Upper lobe of left lung (tissue), 6 donors: ENCODE measurements at places on chromosomes 3 and 15.

GRCh38 chr3:141998669-141999290 is 122.3 kb downstream of the ATP1B3 start:
- no peak overlapping the region for H3K4me3 ChIP-seq
- no peaks in the 10 kb centered on the region for H3K36me3 ChIP-seq
- H3K4me1 ChIP-seq, result no peaks in the 10 kb centered on the region
- H3K27me3 ChIP-seq, result no peaks in the 10 kb centered on the region
- H3K27ac ChIP-seq, result no peak overlapping the region
- DNase-seq, result no peak

DNA sequence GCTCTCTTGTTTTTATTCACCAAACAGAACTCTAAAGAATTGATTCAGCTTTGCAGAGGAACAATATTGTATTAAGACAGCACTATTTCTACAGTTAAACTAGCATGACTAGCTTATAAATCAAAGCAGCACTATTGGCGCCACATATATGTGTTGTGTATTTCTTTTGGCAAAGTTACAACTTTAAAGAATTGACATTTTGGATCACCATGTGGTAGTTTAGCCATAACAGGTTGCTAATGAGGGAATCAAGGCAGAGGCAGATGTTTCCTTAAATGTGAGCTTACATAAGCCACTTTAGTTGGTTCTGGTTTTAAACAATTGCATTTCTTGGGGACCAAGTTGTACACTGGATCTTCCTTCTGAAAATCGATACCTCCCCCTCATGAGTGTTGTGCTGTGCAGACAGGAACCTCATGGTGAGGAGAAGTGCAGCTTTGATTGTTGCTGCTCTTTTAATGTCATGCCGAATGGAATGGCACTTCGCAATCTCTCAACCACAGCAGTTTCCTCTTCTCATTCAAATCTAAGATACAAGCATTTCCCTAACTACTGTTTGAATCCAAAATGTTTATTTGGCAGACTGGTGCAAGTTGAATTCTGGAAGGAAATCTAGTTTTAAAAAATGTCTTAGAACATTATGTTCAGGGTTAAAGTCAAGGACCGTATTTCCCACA is 151.2 kb downstream of the MYRIP start:
- H3K36me3 ChIP-seq, result no peaks in the 10 kb centered on the region
- no peak overlapping the region for H3K4me3 ChIP-seq
- peak overlapping the region; percentile 22 for H3K27ac ChIP-seq
- no peak for DNase-seq
- H3K4me1 ChIP-seq, result no peaks in the 10 kb centered on the region

DNA sequence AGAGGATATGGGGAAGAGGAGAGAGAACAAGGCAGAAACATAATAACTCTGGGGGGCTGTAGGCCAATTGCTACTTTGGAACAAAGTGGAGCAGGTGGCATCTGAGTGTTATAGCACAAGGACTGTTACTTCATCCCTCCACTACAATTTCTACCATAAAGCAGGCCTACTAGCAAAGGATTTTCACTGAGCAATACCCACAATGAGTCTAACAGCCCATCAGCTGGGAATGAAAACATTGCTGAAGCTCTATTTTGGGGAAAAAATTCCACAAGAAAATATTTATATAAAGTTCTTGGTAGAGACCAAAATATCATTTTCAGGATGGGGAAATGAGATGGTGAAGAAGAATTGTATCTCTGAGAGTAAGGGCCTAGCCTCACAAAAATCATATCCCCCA is 3.6 kb upstream of the SHC4 start:
- no peaks in the 10 kb centered on the region for H3K27me3 ChIP-seq
- H3K4me3 ChIP-seq, result no peak overlapping the region
- H3K36me3 ChIP-seq, result no peaks in the 10 kb centered on the region

- no peaks in the 10 kb centered on the region for H3K4me1 ChIP-seq
- H3K36me3 ChIP-seq, result no peaks in the 10 kb centered on the region
- no peak overlapping the region for H3K27ac ChIP-seq
- H3K27me3 ChIP-seq, result no peaks in the 10 kb centered on the region
- no peak for DNase-seq
Observed at GRCh38 chr3:71672807-71673206, 52.4 kb downstream of the EIF4E3 start.

DNA sequence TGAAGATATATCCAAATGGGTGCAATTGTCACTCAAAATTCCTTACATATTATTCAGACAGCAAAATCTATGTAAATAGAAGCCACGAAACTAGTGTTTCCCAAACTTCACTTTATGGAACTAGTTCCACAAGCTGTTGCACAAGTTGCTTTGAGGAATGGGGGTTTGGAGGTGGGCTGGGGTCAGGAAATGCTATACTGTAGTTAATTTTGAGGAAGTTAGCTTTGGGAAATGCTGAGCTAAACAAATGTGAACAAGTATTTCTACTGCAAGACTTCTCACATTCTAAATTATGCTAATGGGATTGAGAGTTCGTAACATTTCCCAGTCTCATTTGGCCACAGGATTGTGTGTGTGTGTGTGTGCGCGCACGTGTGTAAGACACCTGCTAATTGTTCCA is 28.7 kb upstream of the SAMMSON start:
- H3K4me3 ChIP-seq, result no peak overlapping the region
- no peaks in the 10 kb centered on the region for H3K4me1 ChIP-seq
- H3K27ac ChIP-seq, result no peak overlapping the region
- DNase-seq, result no peak

- no peak for DNase-seq
- no peak overlapping the region for H3K4me3 ChIP-seq
- H3K4me1 ChIP-seq, result no peaks in the 10 kb centered on the region
- H3K27ac ChIP-seq, result no peak overlapping the region
- no peaks in the 10 kb centered on the region for H3K36me3 ChIP-seq
- no peaks in the 10 kb centered on the region for H3K27me3 ChIP-seq
Observed at GRCh38 chr15:62240121-62241096, 75.3 kb upstream of the C2CD4B start.

DNA sequence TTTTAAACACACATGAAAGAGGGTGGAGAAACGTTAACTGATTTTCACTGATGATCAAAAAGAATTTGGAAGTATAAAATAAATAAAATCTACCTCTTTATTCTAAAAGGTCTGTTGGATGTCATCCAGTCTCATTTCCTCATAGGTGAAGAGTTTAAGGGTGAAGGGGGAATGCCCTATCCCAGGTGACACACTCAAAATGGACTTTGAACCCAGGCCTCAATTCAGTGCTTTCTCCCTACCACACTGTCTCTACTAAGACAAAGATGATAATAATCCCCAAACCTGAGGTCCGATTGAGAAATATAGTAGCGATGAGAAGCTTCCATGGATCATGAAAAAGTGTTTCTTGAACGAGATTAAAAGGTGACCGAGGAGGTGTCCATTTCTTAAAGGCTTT is 5.1 kb upstream of the EFCAB12 start:
- peaks cover 28% of the 10 kb centered on the region for H3K36me3 ChIP-seq
- no peaks in the 10 kb centered on the region for H3K27me3 ChIP-seq
- H3K4me3 ChIP-seq, result no peak overlapping the region
- H3K4me1 ChIP-seq, result peaks cover 39% of the 10 kb centered on the region
- no peak for DNase-seq

DNA sequence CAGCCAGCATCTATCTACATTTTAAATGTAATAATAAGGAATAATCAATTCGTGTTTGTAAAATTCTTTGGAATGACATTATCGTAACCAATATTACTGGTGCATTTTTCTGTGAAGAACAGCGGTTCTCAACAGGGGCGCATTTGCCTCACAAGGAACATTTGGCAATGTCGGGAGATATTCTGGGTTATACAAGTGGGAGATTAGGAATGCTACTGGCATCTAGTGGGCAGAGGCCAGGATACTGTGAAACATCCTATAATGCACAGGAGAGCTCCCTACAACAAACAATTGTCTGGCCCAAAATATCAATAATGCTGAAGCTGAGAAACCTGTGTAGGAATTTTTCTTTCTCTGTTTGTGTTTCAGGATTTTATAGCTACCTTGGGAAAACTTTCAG is 25.0 kb downstream of the ACP3 start:
- no peaks in the 10 kb centered on the region for H3K27me3 ChIP-seq
- H3K27ac ChIP-seq, result no peak overlapping the region
- H3K36me3 ChIP-seq, result no peaks in the 10 kb centered on the region
- H3K4me3 ChIP-seq, result no peak overlapping the region

GRCh38 chr3:80192936-80193335 is 425.1 kb upstream of the ROBO1 start:
- no peak overlapping the region for H3K4me3 ChIP-seq
- no peak for DNase-seq
- no peaks in the 10 kb centered on the region for H3K4me1 ChIP-seq
- H3K36me3 ChIP-seq, result no peaks in the 10 kb centered on the region
- no peaks in the 10 kb centered on the region for H3K27me3 ChIP-seq

- no peaks in the 10 kb centered on the region for H3K36me3 ChIP-seq
- peaks cover 15% of the 10 kb centered on the region for H3K4me1 ChIP-seq
- H3K4me3 ChIP-seq, result no peak overlapping the region
Observed at GRCh38 chr3:197454014-197454413, 101.8 kb downstream of the BDH1 start.

- H3K4me3 ChIP-seq, result no peak overlapping the region
- no peak overlapping the region for H3K27ac ChIP-seq
- peaks cover 6% of the 10 kb centered on the region for H3K4me1 ChIP-seq
- no peak for DNase-seq
- peaks cover 10% of the 10 kb centered on the region for H3K36me3 ChIP-seq
Observed at GRCh38 chr3:53819163-53819868, 26.9 kb downstream of the CHDH start.

DNA sequence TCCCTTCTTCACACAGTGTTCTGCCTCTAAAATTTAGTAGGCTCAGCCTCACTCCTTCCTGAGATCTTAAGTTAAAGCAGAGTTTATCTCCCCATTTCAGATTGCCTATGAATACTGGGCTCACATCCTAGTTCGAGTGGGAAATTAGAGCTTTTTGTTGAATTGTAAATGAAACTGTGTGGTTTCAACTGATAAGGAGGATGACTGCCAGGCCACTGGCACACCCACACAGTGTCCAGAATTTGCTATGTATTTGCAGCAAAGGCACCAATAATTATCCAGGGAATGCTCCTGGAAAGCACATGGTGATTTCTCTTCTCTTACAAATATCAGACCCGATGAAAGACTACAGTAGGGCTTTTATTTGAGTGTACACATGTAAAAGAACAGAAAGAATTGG is 308.1 kb upstream of the COL8A1 start:
- no peaks in the 10 kb centered on the region for H3K27me3 ChIP-seq
- no peaks in the 10 kb centered on the region for H3K36me3 ChIP-seq

DNA sequence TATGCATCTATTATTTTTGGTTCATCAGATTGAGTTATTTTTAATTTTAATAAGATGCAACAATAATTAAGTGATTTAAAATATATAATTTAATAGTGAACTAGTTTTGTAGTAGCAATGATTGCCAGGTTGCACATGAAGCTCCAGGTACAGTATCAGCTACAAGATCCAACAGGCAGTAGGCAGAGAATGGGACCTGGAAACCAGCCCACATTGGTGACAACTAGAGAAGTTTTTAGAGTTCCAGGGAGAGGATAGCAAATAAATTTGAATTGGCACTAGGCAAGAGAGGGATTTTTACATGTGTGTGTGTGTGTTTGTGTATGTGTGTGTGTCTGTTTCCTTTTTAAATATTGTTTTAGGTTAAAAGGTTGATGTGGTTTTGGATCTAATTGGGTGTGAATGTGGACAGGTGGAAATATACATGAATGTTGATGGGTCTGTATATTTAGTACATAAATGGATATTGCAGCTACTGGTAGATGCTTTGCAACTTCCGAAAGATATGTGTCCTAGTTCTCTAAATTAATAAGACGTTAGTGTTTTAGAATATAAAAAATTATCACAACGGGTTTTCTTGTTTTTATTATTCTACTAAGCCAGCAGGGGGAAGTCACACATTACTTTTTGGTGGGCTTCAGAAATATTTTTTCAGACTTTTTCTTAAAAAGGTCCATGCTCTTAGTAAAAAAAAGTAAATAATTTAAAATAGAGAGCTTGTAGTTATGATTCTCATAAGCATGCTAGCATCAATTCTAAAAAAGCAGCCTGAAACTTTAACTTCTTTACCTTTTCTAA is 110.1 kb upstream of the GBE1 start:
- no peaks in the 10 kb centered on the region for H3K4me1 ChIP-seq
- no peaks in the 10 kb centered on the region for H3K27me3 ChIP-seq
- no peaks in the 10 kb centered on the region for H3K36me3 ChIP-seq
- H3K4me3 ChIP-seq, result no peak overlapping the region
- no peak for DNase-seq

GRCh38 chr3:194208709-194209108 is 72.8 kb downstream of the HES1 start:
- H3K4me3 ChIP-seq, result no peak overlapping the region
- H3K27me3 ChIP-seq, result no peaks in the 10 kb centered on the region
- no peak for DNase-seq
- H3K4me1 ChIP-seq, result peaks cover 24% of the 10 kb centered on the region
- H3K36me3 ChIP-seq, result no peaks in the 10 kb centered on the region

DNA sequence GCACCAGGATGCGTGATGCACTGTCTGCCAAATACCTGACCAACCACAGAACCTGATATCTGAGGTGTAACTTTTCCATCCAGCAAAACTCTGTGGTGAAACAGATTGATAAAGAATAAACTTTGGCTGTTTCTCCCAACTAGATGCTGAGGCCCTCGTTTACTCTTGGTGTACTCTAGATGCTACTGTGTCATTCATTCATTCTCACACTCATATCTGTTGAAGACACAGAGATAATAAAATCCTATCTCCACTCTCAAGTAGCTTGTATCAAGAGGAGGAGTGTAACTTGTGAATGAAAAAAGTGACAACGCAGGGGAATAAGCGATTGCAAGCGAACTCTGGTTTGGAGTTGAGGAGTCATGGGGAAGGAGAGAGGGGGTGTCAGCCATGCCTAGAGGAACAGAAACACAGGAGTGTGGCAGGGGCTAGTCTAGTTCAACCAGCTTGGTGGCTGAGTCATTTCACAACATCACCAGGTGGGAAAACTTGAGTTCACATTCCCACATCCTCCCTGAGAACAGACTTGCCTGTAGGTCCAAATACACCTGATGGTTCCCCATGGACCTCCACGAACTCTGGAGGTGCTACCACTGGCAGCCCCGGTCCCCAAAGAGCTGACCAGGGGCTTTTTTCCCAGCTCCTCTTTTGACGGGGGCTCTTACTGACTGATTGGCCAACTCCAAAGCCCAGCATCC is 73.3 kb upstream of the SNRK start:
- no peak overlapping the region for H3K4me3 ChIP-seq
- no peaks in the 10 kb centered on the region for H3K27me3 ChIP-seq
- no peak overlapping the region for H3K27ac ChIP-seq
- no peak for DNase-seq
- no peaks in the 10 kb centered on the region for H3K4me1 ChIP-seq
- no peaks in the 10 kb centered on the region for H3K36me3 ChIP-seq

GRCh38 chr3:144407335-144407734 is 435.7 kb downstream of the DIPK2A start:
- H3K27me3 ChIP-seq, result no peaks in the 10 kb centered on the region
- H3K36me3 ChIP-seq, result no peaks in the 10 kb centered on the region
- H3K4me1 ChIP-seq, result no peaks in the 10 kb centered on the region
- no peak overlapping the region for H3K4me3 ChIP-seq
- DNase-seq, result no peak
- H3K27ac ChIP-seq, result no peak overlapping the region
